Fibroblast of skin of left quadriceps (primary cell): ENCODE measurements at places on chromosomes 1 and 21.

GRCh38 chr1:198776602-198777029 is 137.8 kb downstream of the PTPRC start:
- DNase-seq: peak; percentile 83

DNA sequence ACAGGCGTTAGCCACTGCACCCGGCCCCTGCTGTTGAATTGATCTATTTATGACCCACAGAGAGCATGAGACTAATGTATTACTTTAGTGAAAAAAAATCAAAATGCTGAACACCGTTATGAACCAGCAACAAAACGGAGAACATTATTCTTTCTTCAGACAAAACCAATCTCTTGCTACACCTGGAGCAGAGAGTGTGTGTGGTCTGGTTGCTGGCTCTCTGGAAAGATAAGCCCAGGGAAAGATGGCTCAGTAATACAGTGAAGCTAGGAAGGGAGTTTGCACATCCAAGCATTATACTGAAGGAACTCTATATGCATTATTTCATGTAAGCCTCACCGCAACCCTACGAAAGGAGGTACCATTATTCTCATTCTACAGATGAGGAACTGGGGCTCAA is 117.0 kb downstream of the GLUL start:
- DNase-seq: no peak

DNA sequence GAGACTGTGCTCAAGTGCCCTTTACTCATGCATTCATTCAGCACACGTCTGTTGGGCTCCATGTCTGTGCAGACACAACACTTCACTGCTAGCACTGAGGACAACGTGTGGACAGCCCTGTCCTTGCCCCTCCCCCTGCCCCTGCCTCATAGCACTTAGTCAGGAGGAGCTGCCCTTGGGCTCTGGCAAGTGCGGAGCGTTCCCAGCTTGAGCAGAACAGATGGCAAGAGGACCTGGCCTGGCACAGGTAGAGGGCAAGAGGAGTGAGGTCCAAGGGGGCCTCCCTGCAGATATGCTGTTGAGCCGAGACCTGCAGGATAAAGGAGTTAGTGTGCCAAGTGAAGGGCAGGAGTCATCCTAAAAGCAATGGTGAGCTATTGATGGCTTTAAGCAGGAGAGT is 81.3 kb downstream of the GRIK3 start:
- DNase-seq: no peak

- DNase-seq: no peak
Observed at GRCh38 chr1:40734882-40735628, 43.6 kb downstream of the NFYC start.

GRCh38 chr1:156812293-156812990 is 4.2 kb downstream of the SH2D2A start:
- no peak for DNase-seq

GRCh38 chr1:1398677-1399186 is 403 bp downstream of the CCNL2 start:
- no peak for DNase-seq

GRCh38 chr1:212217633-212218032 is 67.6 kb upstream of the PPP2R5A start:
- DNase-seq: no peak
